ENCODE measurements at places on chromosomes 3 and 15. TPM values are rescaled to one million over a fixed set of nuclear protein-coding genes. Genes with fewer than 3 reads are reported as not detected.

DNA sequence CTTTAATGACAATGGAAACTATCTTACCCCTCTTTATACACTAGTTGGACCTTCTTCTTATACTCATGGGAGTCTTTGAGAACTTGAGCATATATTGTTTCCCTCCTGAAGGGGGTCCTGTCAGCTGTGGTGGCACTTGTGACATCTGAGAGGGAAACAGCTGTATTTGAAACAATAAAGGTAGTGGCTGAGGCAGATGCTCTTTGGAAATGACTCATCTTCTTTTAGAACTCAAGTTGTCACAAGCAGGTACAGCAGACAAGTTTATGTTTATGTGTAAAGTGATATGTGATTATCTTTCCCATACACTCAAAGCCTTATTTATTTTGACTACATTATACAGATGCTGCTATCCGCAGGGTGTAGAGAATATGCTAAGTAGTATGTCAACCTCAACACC is 220.0 kb upstream of the GRM7 start:
- no peak for DNase-seq

DNA sequence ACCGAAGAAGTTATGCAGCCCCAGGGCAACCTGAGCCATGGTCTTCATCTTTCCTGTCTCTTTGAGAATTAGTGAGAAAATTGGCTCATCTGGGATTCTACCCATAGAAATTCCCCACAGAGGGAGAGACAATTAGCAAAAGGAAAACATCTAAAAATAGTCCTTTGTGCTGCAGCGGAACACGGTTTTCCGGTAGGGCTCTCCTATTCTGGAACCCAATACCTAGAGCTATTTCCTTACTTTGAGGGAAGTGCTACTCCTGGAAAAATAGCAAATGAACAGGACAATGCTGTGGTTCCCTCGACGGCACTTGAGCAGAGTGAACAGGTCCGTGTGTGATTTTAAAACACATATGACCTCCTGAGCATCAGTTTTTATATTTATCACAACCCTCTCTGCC is 210.5 kb downstream of the FGF12 start:
- DNase-seq = no peak

Gene PLCD1
- 15.7 TPM for total RNA-seq

DNA sequence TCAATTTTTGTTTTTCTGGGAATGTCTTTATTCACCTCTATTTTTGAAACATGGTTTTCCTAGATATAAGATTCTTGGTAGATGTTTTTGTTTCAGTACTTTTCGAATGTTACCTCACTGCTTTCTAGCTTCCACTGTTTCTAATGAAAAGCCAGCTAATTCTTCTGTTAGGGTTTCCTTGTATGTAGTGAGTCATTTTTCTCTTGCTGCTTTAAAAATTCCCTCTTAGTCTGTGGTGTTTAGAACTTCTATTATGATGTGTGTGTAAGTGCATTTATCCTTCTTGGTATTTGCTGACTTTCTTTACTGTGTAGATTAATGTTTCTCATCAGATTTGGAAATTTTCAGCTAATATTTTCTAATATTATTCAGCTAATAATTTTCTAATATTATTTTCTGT is 151.1 kb upstream of the OSTN start:
- no peak for DNase-seq

DNA sequence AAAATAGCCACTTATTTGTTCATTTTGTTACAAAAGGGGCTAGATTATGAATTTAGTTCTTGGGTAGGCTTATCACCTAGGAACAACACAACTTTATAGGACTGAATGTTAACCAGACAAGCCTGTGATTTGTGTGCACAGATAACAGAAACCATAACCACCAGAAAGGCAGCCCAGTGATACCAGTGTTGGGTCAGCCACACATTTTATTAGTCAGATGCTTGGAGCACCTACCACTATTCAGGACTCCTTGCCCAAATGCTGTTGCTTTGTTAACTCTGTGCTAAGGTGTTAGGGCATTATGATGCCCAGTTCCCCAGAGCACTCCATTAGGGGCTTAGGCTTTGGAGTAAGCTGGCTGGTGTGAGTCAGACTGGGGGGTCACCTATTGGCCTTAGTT is 22.5 kb downstream of the PLCL2 start:
- no peak for DNase-seq

Gene PAQR5
- 8.7 TPM for total RNA-seq

Gene COLQ
- total RNA-seq = 1.9 TPM

Gene WWTR1
- 19.2 TPM for total RNA-seq
